ENCODE measurements at places on chromosomes 16 and 17.
A peak's percentile ranks its signal among the peaks of the same experiment; 100 is the strongest.

DNA sequence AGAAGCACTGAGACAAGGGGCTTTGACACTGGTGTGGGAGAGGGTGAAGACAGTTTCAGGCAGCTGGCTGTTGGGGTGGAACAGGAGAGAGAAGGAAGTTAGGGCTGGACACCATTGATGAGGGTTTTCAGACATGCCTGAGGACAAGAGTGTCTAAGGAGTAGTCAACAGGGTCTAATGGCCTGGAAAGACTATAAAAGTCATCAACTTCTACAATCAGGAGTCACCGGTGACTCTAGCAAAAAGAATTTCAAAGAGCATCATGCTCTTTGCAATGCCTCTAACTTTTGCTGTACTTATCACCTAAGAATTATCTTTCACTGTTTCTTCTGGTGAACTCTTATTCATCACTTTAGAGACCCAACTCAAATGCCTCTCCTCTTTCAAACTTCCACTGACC, 213.9 kb downstream of the C16orf78 start:
- no peak overlapping the region for H3K27ac ChIP-seq
- DNase-seq = no peak
- H3K27me3 ChIP-seq = peaks cover 5% of the 10 kb centered on the region
- H3K4me3 ChIP-seq = no peak overlapping the region
- no peaks in the 10 kb centered on the region for H3K4me1 ChIP-seq

DNA sequence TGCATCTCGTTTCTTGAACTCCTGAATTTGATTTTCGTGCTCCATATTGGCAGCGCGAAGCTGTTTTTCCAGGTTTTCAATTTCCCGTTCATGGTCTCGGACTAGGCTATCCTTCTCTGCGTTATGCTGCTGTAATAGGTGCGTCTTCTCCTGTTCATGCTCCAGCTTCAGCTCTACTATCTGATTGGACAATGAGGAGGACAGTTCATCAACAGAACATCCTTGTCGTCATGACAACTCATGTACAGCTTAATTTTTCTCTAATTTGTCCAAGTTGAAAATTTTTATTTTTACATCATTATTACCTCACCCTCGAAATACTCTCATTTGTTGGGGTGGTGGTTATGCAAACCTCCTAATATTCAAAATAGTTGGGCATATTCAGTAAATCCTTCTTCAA, 289.8 kb downstream of the CEP112 start:
- no peaks in the 10 kb centered on the region for H3K4me1 ChIP-seq
- H3K36me3 ChIP-seq = no peaks in the 10 kb centered on the region
- H3K27me3 ChIP-seq = peaks cover 2% of the 10 kb centered on the region
- H3K4me3 ChIP-seq = no peak overlapping the region

- no peaks in the 10 kb centered on the region for H3K27me3 ChIP-seq
- no peak for DNase-seq
- H3K27ac ChIP-seq = no peak overlapping the region
Measured at GRCh38 chr16:2528161-2529060, 2.8 kb downstream of the CEMP1 start.

DNA sequence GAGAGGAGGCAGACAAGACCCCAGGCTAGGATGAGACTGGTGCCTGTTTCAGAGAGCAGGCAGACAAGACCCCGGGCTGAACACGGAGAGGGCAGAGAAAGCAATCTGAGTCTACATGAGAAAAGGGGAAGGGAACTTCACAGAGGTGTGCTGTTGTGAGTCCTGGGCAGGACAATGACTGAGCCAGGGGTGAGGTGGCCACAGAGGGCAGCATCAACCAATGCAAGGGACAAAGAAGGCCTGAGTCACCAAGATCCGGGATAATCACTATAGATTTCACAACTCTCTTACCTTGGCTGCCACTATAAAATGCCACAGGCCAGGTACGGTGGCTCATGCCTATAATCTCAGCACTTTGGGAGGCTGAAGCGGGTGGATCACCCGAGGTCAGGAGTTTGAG, 89.0 kb downstream of the SLC39A11 start:
- DNase-seq = no peak
- no peaks in the 10 kb centered on the region for H3K4me1 ChIP-seq
- no peak overlapping the region for H3K27ac ChIP-seq
- H3K4me3 ChIP-seq = no peak overlapping the region

DNA sequence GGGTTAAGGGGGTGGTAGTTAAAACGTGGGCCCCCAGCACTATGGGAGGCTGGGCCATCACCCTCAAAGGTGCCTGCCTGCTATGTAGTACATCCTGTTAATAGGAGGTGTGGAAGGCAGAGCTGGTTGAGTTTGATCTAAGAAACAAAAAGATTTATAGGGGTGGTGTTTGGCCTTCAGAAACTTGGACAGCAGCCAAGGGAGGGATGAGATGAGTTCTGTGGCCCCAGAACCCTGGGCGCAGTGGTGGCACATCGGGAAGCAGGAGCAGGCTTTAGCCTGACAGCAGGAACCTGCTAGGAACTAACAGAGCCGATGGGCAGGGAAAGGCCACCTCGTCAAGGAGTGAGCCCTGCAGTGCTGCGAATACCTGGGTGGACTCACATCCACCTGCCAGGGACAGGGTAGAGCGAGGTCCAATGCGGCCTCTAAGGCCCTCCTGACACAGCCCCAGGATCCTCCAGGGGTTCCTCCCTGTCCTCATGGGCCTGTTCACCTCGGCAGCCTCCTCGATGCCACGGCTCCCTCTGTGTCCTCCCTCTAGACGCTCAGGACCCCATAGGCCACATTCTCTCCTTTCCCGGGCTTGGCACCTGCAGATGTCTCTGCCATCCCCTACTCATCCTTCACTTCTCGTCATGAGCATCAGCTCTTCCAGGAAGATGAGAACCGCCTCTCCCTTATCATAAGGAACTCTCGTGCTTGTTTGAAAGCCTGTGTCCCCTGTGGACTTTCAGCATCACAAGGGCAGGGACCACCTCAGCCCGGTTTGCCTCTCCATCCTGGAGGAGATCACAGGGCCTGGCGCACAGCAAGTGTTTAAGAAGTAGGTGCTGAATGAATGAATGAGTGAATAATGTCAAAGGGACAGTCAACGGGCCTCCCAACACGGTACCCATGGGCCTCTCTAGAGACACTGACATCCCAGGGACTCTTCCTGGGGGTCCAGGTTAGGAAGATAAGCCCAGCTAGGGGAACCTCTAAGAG, 103.5 kb upstream of the TNRC6C start:
- no peak overlapping the region for H3K4me3 ChIP-seq
- no peak overlapping the region for H3K27ac ChIP-seq
- no peaks in the 10 kb centered on the region for H3K36me3 ChIP-seq
- DNase-seq = no peak
- H3K4me1 ChIP-seq = peaks cover 19% of the 10 kb centered on the region

DNA sequence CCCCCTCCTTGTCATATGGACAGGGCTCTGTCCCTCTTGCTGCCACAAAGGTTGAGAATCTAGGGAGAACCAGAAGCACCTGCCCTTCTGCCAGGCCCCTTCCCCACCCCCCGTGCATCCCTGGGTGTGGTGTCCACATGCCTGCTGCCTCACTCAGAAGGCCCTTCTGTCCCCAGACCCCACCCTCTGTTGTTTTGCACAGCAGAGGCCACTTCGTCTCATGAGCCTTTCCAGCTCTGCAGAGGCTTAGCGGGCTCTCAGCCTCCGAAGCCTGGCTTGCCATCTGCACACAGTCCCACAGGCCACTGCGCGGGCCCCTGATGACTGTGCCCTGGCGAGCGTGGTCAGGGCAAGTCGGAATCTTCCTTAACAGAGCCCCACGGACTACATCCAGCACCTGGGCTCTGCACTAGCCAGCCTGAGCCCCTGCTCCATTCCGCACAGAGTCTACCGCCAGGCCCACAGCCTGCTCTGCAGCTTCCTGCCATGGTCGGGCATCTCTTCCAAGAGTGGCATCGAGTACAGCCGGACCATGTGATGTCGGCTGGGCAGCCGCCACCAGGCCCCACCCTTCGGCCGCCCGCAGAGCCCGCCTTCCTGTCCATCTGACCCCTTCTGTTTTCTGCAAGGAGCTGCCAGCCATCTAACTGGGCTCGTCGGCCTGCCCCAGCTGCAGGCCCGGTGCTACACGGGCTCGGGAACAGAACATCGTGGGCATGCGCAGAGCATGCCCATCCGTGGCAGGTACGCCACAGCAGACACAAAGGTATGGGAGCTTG, 10.8 kb downstream of the C16orf90 start:
- H3K27ac ChIP-seq = no peak overlapping the region
- no peaks in the 10 kb centered on the region for H3K27me3 ChIP-seq
- peaks cover 3% of the 10 kb centered on the region for H3K4me1 ChIP-seq

- no peaks in the 10 kb centered on the region for H3K4me1 ChIP-seq
- H3K4me3 ChIP-seq = no peak overlapping the region
- peaks cover 17% of the 10 kb centered on the region for H3K36me3 ChIP-seq
Measured at GRCh38 chr16:13944816-13945215, 24.9 kb downstream of the ERCC4 start.

- peaks cover 24% of the 10 kb centered on the region for H3K27me3 ChIP-seq
- H3K36me3 ChIP-seq = no peaks in the 10 kb centered on the region
- H3K4me3 ChIP-seq = no peak overlapping the region
- peaks cover 1% of the 10 kb centered on the region for H3K4me1 ChIP-seq
- H3K27ac ChIP-seq = no peak overlapping the region
- DNase-seq = no peak
Measured at GRCh38 chr16:21103941-21104860, 46.4 kb downstream of the DNAH3 start.

GRCh38 chr17:81440511-81441244, 45.4 kb downstream of the BAHCC1 start:
- no peaks in the 10 kb centered on the region for H3K27me3 ChIP-seq
- no peaks in the 10 kb centered on the region for H3K36me3 ChIP-seq
- H3K4me3 ChIP-seq = no peak overlapping the region
- H3K27ac ChIP-seq = no peak overlapping the region
- peaks cover 11% of the 10 kb centered on the region for H3K4me1 ChIP-seq

DNA sequence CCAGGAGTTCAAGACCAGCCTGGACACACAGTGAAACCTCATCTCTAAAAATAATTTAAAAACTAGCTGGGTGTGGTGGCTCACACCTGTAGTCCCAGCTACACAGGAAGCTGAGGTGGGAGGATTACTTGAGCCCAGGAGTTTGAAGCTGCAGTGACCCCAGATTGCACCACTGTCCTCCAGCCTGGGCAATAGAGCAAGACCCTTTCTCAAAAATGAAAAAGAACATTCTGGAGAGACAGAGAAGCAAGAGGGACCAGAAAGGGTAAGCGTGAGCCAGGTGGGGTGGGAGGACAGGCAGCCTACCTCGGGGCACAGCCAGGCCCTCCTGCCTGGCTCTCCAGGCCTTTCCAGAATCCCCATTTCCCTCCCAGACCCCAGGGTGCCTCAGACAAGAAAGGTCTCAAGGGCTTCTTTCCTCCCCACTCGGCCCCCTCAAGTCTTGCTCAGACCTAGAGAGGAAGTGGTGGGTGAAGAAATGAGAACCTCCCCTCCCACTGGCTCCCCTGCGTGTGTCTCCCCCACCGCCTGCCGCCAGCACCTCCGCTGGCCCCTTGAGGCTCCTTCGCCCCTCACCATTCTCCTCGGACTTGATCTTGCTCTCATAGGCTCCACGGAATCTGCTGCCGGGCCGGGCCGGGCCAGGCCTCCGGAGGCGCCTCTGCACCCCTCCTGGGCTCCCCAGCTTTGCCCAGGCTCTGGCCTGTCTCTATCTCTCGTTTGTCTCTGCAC, 503 bp downstream of the C16orf54 start:
- peak; percentile 71 for DNase-seq
- H3K4me1 ChIP-seq = peaks cover 66% of the 10 kb centered on the region
- H3K36me3 ChIP-seq = peaks cover 66% of the 10 kb centered on the region
- H3K4me3 ChIP-seq = peak overlapping the region; percentile 99
- H3K27me3 ChIP-seq = no peaks in the 10 kb centered on the region
- peak overlapping the region; percentile 96 for H3K27ac ChIP-seq
